EH (cell line): ENCODE measurements at places on chromosomes 3 and 15.

DNA sequence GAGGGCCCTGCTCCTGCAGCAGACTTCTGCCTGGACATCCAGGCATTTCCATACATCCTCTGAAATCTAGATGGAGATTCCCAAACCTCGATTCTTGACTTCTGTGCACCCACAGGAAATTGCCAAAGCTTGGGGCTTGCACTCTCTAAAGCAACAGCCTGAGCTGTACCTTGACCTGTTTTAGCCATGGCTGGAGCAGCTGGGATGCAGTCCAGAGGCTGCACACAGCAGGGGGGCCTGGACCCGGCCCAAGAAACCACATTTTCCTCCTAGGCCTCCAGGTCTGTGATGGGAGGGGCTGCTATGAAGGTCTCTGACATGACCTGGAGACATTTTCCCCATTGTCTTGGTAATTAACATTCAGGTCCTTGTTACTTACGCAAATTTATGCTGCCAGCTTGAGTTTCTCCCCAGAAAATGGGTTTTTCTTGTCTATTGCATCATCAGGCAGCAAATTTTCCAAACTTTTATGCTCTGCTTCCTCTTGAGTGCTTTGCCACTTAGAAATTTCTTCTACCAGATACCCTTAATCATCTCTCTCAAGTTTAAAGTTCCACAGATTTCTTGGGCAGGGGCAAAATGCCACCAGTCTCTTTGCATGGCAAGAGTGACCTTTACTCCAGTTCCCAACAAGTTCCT, 11.8 kb upstream of the MYO5A start:
- DNase-seq: no peak

DNA sequence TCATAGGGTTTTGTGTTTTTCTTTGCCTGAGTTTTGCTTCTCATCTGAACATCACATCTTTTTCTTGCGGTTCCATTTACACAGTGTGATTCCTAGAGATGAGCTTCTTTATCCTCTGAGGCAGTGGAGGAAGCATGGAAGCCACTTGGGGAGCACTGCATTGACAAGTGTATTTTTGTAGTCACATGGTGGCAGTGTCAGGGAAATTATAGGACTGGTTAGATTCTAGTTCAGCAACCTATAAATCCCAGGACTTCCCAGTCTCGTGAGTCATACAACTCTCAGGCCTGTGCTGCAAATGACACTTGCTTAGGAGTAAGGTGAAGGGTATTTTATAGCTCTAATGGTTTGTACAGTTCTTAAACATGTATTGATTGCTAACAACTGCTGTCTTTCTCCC, 58.4 kb downstream of the RBM6 start:
- peak; percentile 68 for DNase-seq

DNA sequence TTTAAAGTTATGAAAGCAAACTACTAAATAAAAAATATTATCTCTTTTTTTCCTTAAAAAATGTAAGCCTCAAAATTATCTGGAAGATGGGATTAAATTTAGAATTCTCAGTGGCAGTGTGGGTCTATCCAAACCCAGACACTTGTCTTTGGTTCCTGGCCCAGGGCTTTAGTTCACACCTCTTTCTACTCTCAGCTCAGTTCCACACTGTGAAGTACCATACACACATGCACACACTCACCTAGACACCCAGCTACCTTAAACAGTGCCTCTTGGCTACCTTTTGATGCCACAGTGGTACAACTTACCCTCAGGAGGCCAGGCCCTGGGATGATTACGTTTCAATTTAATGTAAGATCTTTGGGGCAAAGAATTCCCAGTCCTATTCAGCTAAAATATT, 51.0 kb upstream of the TSC22D2 start:
- DNase-seq: no peak

DNA sequence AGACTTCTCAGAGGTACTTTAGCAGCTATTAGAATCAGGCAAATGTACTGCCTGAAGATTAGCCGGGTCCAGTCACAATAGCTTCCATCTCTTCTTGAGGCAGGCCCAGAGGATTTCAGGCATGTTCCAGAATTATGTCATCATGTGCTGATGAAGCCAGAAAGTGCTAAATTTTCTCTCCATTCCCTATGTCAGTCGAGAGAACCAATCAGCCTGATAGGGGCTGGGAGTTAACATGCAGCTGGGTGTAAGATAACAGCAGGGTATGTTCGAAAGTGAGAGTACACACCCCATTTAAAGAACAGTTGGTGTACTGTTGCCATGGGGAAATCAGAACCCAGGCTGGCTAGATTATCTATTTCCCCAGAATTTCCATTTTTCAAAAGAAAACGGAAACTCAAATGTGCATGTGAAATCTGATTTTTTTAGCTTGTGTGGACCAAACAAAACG, 48.7 kb downstream of the MYH15 start:
- DNase-seq: no peak

DNA sequence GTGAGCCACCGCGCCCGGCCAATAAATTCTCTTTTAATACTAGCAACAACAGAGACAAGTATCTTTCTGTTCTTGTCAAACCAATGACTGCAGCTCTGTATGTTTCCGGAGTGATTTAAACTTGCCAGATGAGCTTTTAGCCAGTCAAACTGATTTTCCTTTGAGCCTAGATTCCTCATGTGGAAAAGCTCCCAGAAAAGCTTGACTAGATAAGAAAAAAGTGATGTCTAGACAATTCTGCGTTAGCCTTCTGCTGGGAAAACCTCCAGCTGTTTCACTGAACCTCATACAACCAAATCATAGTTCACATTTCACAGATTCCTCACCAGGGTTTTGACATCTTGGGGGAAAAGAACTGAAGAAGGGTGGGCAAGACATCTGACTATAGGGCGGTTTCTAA, 78.6 kb downstream of the MAGI1 start:
- peak; percentile 28 for DNase-seq

DNA sequence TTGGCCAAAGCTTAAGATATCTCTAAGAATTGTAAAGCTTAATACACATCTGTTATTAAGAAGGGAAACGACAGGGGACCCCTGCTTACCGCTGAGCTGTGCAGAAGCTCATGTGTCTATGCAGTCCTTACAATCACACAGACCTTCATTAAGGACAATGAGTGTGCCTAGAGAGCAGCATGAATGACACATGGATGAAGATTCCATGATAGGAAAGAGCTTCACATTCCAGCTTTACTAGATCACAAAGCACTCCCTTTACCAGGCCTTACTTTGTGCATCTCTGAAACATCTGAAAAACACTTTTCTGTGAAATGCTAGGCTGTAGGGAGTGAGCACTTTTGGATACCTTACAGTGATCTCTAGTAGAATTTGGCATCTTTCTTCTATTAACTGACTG, 32.0 kb downstream of the RNF168 start:
- peak; percentile 71 for DNase-seq

DNA sequence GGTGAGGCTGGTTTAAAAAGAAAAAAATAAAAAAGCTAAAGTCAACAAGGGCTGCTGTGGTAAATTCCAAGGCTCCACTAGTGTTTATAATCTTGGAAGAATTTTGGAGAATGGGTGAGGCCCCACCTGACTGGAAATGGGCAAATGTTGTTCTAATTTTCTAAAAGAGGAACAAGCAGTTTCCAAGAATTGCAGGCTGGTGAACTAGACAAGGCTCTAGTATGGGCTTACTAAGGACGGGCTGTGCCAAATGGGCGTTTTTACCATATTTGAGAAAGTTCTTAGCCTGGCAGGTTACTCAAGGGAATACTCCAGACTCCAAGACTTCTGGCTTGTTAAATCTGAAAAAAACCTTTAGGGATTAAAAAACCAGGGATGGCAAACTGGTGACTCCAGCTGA, 67.0 kb upstream of the ABHD2 start:
- peak; percentile 59 for DNase-seq

DNA sequence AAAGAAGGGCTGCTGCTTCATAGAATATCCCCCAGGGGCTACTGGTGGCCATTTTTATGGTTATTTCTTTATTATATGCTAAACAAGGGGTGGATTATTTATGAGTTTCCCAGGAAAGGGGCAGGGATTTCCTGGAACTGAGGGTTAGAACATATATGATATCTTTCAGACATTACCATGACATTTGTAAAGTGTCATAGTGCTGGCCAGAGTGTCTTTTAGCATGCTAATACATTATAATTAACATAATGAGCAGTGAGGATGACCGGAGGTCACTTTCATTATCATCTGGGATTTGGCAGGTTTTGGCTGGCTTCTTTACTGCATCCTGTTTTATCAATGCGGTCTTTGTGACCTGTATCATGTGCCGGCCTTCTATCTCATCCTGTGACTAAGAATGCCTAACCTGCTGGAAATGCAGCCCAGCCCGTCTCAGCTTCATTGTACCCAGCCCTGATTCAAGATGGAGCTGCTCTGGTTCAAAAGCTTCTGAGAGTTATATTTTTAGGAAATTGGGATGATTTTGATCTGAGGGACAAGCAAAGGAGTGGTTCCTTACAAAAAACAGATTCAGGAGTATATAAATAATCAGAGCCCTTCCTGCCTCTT, 9.1 kb upstream of the ZBTB20 start:
- DNase-seq: no peak

- no peak for DNase-seq
Observed at GRCh38 chr15:98321896-98322295, 326.4 kb upstream of the IGF1R start.

GRCh38 chr3:72682936-72683452, 165.3 kb downstream of the SHQ1 start:
- no peak for DNase-seq

DNA sequence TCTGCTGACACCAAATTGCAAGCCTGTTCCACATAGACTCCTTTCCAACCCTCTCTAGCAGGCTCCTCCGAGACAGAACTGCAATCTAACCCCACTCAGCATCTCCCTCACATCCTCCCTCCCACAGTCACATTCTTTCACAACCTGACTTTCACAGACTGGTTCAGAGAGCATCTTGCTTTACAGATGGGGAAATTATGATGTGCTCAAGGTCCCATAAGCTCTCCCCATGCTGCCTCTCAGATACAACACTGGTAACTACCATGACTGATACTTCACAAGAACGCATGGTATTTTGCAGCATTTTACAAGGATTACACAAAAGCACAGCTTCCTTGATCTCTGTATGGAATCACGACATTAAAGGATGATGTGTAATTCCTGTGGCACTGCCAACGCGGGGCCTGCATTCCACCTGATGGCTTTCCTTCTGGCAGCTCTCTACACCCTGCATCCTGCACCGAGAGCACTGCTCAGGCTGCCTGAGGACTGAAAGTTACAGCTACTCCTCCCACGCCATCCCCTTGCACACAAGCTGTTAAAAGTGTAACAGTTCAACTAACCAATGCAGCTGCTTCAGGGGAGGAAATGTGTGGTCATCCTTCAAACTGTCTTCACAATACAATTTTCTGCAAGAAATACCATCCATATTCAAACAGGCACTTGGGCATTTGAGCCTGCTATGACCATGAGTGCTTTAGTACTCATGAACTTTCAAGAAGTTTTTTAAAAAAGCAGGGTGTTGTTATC, 27.6 kb downstream of the TBC1D2B start:
- peak; percentile 96 for DNase-seq

- no peak for DNase-seq
Observed at GRCh38 chr3:163924600-163924999, 1153.7 kb downstream of the SI start.

- peak; percentile 61 for DNase-seq
Observed at GRCh38 chr15:36156879-36157427, 422.5 kb upstream of the CDIN1 start.

- peak; percentile 59 for DNase-seq
Observed at GRCh38 chr3:32399030-32399620, 7.5 kb downstream of the CMTM7 start.

DNA sequence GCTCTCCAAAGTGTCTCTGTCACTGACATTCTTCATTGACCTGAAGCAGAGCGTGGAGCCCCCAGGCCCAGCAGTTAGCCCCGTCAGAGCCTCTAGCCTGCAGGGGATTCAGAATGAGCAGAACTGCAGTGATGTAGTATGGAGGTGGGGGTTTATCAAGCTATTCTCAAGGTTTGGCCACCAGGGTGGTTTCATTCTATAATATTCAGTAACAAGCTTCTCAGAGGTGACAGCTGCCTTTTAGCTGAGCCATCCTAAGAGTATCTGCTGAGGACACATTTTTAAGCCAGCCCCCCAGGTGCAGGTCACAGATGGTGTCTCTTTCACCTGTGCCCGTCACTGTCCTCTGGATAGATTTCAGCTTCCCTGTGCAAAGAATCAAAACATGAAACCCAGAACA, 31.9 kb downstream of the CMTM7 start:
- no peak for DNase-seq

- peak; percentile 71 for DNase-seq
Observed at GRCh38 chr15:90141646-90142045, 39.4 kb upstream of the IDH2 start.

DNA sequence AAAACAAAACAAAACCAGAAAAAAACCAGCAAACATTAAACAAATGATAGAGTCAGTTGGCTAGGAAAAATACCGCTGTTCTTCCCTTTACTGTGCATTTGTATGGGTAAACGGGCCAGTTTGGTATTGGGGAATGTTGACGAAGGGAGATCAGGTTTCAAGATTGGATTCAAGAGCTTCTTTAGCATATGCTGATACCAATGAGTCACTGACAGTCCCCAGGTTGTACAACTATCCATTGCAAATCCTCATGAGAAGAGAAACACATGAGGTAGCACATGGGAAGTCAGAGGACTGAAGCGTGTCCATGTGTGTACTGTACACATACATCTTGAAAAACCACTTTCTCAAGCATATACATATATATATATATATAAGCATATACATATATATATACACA, 25.6 kb downstream of the TIGIT start:
- DNase-seq: peak; percentile 64

- no peak for DNase-seq
Observed at GRCh38 chr3:64080616-64081234, 57.4 kb upstream of the PSMD6 start.

GRCh38 chr15:29472901-29473445, 203.4 kb upstream of the NSMCE3 start:
- no peak for DNase-seq

GRCh38 chr15:72174551-72175165, 22.9 kb downstream of the GRAMD2A start:
- no peak for DNase-seq

DNA sequence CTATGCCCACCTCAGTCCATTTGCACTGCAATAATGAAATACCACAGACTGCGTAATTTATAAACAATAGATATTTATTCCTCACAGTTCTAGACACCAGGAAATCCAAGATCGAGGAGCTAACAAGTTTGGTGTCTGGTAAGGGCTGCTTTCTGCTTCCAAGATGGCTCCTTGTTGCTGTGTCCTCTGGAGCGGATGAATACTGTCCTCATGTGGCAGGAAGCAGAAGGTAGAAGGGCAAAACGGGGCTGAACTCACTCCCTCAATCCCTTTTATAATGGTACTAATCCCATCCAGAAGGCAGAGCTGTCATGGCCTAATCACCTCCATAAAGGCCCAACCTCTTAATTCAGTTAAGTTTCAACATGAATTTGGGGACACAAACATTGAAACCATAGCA, 75.3 kb downstream of the P2RY1 start:
- DNase-seq: no peak

- DNase-seq: peak; percentile 93
Observed at GRCh38 chr3:45635475-45636256, 41.1 kb downstream of the LIMD1 start.

- peak; percentile 71 for DNase-seq
Observed at GRCh38 chr15:44435893-44436667, 8.7 kb downstream of the CTDSPL2 start.

- DNase-seq: peak; percentile 98
Observed at GRCh38 chr15:43150191-43150929, 17.0 kb downstream of the TMEM62 start.
